Stimulated activated CD4-positive, alpha-beta T cell treated with anti-CD3 and anti-CD28 coated beads, Interleukin-1b, Interleukin-23, amount 100 ng/mL, for 4 hours (primary cell): ENCODE measurements at places on chromosomes 1 and 21.
A peak's percentile ranks its signal among the peaks of the same experiment; 100 is the strongest.

DNA sequence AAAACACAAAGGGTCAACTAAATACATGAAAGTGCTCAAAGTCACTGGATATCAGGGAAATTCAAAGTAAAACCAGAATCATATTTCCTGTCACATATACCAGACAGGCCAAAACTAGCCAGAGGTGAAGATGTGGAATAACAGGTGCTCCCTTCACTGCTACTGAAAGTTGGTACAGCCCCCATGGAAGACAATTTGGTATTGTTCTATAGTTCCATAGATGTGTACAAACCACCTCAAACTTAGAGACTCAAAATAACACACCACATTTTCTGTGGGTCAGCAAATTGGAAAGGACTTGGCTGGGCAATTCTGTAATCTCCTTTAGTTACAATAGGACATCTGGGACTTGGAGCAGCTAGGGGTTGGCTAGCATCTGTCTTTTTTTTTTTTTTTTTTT lies 24.5 kb upstream of the SOAT1 start:
- DNase-seq, result no peak

GRCh38 chr1:244654108-244655038 lies 1.4 kb downstream of the DESI2 start:
- DNase-seq, result no peak

DNA sequence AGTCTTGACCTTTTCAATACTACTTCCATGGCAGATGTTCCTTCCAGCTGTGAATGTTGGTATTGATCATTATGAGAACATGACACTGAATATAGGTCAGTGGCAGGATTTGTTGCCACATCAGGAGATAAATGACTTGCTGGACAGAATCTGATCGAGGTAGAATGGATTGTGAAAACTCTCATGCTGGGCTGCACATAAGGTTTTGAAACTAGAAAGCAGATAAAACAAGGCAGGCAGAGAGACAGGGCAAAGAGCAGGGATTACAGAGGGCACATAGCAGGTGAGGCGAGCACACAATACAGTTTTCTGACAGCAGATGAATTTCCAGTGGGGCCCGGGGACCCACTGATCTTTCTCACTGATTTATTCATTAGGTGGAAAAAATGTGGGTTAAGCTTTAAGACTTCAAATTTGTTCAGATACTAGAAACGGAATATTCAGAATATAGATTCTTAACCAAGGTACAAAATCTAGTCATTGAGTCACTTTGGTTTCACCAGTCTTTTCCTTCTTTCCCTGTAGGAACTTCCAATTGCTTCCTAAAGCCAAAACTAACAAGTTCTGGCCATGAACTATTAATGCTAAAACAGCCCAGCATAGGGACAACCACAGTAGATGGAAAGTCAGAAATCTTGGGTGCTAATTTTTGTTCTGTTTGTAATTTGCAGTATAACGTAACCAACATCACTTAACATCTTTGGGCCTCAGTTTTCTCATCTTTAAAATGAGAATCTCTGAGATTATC lies 296.0 kb upstream of the PTBP2 start:
- no peak for DNase-seq

- no peak for DNase-seq
Measured at GRCh38 chr1:246897302-246897701, 34.4 kb downstream of the AHCTF1 start.

GRCh38 chr1:40817791-40818263 lies 34.2 kb downstream of the KCNQ4 start:
- DNase-seq, result no peak

- DNase-seq, result no peak
Measured at GRCh38 chr1:99279525-99279924, 15.2 kb downstream of the PLPPR4 start.

DNA sequence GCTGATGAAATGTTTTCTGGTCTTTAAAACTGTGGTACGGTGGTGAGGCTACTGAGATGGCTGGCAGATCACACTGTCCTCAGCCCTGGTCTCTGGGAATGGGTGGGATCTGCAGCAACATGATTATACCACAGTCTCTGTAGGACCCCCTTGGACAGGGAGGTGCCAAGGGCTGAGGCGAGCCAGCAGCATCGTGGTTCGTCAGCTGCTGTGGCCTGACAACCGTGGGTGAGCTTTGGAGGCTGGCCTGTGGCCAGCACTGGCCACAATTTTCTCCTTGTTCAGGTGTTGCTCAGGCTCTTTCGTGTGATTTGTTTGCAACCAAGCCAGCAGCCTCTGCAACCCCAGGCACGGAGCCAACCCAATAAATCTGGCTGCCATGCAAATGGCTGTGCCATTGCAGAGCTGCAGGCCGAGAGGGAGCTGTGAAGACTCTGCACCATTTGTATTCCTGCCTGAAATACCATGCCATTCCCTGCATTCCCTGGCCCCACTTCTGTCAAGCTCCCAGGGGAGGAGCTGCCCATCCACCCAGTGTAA lies 70.9 kb downstream of the PCP4 start:
- no peak for DNase-seq

GRCh38 chr1:215005078-215005477 lies 77.5 kb upstream of the KCNK2 start:
- no peak for DNase-seq

GRCh38 chr1:83571536-83571935 lies 427.4 kb downstream of the TTLL7 start:
- no peak for DNase-seq

GRCh38 chr1:205527931-205528330 lies 23.5 kb downstream of the CDK18 start:
- DNase-seq, result no peak

- peak; percentile 21 for DNase-seq
Measured at GRCh38 chr1:24384251-24385090, 29.1 kb downstream of the STPG1 start.

GRCh38 chr1:203025686-203026030 lies 633 bp upstream of the PPFIA4 start:
- no peak for DNase-seq

DNA sequence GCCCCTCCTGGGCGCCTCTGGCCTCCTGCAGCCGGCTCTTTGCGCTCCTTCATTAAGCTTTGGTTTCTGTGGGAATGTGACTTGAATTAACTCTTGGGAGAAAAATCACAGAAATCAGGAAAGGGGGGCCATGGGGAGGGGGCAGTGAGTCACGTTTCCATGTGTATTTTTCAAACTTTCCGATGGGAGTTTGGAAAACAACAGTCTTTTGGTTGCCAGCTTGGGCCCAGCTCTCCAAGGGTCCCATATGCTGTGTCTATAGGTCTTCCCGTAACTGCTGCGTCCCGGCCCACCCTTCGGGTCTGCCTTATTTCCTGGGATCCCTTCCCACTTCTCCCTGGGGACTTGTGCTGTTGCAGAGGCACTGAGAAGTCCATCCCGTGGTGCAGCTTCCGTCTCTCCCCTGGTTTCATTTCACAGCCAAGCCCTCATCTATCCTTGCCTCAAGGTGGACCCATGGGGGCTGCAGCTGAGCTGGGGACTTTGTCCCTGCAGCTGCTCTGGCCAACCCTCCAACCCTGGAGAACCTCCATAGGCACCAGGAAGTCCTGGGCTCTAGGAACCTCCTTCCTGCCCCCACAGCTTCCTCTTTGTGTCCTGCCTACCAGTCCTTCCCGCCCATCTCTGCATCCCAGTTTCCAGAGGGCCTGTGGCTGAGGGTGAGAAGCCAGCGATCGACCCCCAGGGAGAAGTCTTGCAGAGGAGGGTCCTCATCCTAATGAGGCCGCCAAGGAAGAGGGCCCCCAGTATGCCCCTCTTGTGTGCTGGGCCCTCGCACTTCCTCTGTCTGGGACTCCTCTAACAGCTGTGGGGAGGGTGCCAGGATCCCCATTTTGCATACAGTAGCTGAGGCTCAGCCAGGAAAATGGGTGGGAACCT lies 11.6 kb upstream of the LMNA start:
- DNase-seq, result no peak

DNA sequence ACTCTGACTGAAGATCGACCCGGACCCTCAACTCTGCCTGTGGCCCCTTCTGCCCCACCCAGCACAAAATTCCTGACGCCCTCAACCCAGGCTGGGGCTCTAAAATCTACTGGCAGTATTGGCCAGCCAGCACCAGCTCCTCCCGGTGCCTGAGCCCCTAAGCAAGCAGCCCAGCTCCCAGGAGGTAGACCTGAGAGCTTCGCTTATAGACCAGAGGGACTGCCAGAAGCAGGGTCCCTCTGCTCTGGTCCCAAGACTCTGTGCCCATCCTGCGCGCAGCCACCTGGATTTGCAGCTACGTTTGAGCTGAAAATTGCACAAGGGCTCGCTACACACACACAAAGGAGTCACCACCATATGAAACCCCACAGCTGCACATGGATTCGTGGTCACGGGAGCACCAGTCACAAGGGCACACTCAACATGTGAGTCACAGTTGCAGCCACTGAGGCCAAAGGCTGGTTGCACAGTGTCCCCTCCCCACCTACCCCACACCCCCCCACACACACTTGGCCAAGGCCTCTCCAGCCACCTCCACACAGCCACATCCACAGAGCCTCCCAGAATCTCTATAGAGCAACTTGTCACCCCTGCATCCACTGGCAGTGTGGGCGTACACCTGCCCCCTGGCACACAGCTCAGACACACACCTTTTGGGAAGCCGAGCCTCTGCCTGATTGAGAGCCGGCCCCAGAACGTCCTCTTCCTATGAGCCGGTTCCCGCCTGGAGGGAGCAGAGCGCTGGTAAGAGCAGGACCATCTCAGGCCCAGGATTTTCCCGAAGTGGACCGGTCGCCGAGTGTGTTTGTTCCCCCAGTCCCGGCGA lies 1.1 kb upstream of the DMBX1 start:
- no peak for DNase-seq

DNA sequence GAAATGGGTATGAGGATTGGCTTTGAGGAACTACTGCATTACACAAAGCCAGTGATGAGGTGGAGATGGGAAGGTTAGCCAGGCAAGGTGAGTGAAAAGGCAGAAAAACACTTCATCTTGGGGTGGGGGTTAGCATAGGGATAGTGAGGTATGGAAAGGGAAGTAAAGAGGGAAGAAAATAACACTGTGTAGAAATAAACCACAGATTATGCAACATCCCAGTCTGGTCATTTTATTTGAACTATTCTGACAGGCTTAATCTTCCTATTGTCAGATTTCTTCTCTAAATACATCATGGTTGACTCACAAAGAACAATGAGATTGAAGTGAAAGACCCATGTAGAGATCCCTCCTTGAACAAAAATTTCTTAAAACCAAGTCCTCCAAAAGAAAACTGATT lies 640.2 kb downstream of the PTPRC start:
- DNase-seq, result no peak

GRCh38 chr21:38955495-38955894 lies 149.8 kb downstream of the ETS2 start:
- DNase-seq, result no peak

- DNase-seq, result no peak
Measured at GRCh38 chr1:103492003-103492625, 33.4 kb upstream of the RNPC3 start.

- no peak for DNase-seq
Measured at GRCh38 chr1:226679262-226679661, 59.8 kb downstream of the ITPKB start.

DNA sequence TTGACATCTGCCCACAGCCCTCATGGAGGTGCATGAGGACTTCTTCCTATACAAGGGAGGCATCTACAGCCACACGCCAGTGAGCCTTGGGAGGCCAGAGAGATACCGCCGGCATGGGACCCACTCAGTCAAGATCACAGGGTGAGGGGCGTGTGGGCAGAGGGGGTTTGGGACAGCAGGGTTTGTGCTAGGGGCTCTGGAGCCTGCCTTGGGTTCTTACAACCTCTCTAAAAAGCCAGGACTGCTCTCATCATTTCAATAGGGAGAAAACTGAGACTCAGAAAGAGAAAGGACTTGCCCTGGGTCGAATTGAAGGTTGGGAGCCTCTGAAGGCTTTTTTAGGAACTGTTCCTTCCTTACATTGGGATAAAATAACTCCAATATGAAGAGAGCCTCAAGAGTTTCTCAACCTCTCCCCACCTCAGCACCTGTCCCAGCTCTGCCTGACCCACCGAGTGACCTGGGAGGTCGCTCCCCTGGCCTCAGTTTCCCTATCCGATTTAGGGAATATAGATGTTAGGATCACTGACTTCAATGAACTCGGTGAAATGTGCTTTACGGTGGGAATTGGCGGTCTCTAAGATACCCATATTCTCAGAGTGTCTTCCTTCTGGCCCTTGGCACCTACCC lies 9.5 kb downstream of the TINAGL1 start:
- DNase-seq, result no peak

GRCh38 chr1:204915861-204916495 lies 45.3 kb downstream of the NFASC start:
- no peak for DNase-seq

DNA sequence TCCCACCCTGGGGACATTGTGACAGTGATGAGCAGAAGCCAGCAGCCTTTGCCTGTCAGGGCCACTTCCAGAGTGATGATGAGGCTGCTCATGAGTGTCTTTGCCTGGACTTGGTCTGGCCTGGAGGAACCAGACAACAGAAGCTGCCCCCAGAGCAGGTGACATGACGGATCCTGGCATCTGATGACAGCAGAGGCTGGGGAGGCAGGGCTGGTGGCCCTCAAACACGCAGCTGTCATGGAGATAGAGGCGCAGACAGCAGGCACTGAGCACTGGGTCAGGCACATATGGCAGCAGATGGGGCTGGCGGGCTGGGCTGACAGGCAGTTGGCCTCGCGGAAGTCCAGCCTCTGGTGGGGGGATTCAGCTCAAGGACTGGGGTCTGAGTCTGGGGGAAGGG lies 66.4 kb upstream of the STUM start:
- no peak for DNase-seq

DNA sequence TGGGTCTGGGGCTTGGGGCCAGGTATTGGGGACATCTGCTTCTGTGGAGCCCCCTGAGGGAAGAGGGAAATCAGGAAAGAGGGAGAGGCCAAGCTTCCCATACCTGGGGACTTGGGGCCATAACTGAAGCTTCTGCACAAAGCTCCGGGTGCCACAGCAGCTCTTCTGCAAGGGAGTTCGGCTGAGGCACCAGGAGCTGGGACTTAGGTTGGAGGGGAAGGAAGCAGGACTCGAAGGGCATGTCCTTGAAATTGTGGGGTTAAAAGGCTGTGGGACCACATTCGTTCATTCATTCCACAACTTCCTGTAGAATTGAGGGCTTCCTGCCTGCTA lies 1.7 kb upstream of the EPS8L3 start:
- DNase-seq, result no peak

- no peak for DNase-seq
Measured at GRCh38 chr1:169091480-169091941, 15.0 kb upstream of the ATP1B1 start.

GRCh38 chr1:43866201-43866600 lies 67.4 kb upstream of the ARTN start:
- DNase-seq, result no peak

DNA sequence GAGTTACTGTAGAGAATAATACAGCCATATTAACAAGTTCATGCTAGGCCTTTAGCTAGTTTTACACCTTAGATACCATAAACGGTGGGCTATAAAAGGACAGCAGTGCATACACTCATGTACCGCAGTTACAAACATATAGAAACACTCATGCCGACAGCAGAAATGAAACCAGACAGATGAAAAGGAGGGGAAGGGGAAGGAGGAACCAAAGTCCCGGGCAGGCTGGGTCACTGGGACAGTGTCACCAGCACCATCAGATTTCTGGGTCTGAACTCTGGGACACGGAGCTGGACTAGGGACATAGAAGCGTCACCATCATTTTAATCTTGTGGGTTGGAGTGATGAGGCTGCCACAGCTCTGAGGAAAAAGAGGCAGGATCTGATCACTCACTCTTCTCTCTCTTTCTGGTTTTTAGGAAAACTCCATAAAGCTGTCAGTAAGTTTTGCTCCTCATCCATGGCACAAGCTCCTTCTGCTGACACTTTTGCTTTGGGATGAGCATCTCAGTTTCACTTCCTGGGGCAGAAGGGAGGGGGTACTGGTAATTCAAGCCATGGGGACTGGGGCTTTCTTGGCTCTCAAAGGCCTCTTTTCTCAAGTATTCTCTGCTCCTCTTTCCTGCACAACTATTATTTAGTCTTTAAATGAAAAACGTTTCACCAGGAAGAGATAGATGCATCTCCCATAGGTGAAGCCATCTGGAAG lies 7.8 kb upstream of the ZNF691 start:
- no peak for DNase-seq
